ENCODE measurements at places on chromosomes 4 and X. TPM values are rescaled to one million over a fixed set of nuclear protein-coding genes. Genes with fewer than 3 reads are reported as not detected.

The USP38 gene
- 26.5 TPM for polyA plus RNA-seq

The ERCC6L gene
- polyA plus RNA-seq = 5.2 TPM

DNA sequence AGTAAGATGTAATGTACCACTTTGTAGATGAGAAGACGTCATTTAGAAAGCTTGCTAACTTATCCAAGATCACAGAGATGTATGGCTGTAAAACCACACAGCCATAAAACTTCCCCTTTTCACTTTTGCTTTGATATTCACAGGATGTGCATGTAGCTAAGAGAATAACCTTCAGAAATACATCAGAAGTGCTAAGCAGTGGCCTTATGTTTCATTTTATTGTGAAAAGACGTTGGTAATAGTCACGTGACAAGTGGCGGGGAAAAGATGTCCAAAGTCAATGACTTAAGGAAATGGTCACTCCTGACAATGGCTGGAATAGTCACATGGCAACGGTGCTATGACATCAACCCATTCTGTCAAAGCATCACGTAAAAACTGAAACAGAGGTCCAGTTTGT, 12.9 kb upstream of the WDR17 start:
- DNase-seq = no peak

The NAT8L gene
- 6.9 TPM for polyA plus RNA-seq

The UNC5C gene
- 42.9 TPM for polyA plus RNA-seq
